ENCODE measurements at places on chromosomes 4 and X.

DNA sequence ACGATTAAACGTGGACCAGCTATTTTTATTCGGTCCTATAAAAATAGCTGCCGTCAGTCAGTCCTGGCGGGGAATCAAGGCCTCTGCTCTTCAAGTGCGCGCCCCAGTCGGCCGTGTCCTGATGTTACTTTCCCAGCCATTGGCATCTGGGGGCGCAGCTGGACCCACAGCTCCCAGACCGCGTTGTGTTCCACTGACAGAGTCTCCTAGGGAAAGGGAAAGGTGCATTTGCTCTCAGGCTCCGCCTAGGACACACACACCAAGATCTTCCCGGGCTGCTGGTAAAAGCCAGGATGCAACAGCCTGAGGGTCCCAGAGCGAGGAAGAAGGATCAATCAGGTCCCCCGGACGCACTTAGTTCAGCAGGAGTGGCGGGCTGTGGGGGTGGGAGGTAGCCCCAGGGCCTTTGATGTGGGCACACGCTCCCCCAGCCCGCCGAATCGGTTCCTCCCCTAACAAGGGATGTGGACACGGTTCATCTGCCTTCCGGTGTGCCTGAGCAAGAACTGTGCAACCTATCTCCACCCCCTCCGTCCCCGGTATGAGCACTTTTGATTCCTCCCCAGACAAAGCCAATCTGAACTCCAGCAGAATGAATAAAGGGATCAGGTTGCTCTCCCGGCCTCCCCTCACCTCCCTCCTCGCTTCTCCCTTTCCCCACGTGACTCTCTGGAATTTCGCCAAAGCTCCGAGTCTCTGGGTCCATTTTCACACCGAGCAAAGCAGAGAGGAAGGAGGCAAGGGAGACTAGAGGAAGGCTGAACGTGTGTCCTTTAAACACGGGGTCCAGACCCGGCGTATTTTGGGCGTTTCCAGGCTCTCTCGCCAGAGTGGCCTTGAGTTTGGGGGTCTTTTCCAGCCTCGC is 626 bp upstream of the FRAS1 start:
- DNase-seq = no peak

- DNase-seq = no peak
These were observed 217.3 kb upstream of the TAPT1 start for GRCh38 chr4:16443504-16444088.

GRCh38 chr4:13678186-13678924 is 50.8 kb upstream of the BOD1L1 start:
- DNase-seq = no peak

- DNase-seq = no peak
These were observed 146.2 kb downstream of the PRSS12 start for GRCh38 chr4:118206627-118207026.
